LHCN-M2 (cell line): ENCODE measurements at places on chromosomes 2 and 18. TPM values are rescaled to one million over a fixed set of nuclear protein-coding genes. Genes with fewer than 3 reads are reported as not detected.

DNA sequence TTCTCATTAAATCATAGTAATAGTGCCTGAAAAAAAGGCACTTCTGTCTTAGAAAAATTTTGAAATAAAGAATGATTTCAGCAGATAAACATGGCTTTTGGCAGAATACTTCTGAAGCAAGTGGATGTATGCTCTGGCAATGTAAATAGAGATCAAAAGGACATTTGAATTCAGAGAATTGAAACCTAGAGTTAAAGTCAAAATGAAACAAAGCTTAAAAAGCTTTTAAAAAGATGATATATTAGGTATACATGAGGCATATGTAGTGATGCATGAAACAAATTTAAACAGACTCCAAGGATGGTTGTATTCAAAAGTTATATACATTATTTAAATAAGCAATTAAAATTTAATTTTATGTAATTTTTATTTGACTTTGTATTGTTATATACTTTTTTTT lies 1344.5 kb upstream of the TMEFF2 start:
- DNase-seq = no peak

DNA sequence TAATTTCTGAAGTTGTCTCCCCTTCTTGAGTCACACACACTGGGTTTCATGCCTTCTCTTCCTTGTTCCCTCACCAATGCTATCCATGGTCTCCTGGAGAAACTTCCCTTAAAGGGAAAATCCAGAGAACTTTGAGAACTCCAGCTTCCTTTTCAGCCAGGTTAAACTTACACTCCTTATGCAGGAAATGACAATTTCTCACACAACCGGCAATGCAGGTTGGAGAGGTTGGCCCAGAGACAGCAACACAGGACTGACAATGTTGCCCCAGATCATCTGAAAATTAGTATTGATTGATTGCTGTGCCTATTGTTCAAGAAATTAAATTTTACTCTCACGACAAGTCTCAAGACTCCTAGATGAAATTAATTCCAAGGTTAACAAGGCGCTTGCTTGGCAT lies 292.2 kb downstream of the NYAP2 start:
- no peak for DNase-seq

Gene PCGF1
- total RNA-seq = 29.4 and 29.6 TPM in 2 replicates

- no peak for DNase-seq
Measured at GRCh38 chr2:241695651-241696050, 6.2 kb upstream of the ING5 start.

GRCh38 chr2:228657807-228658402 lies 476.4 kb upstream of the SPHKAP start:
- DNase-seq = peak; percentile 47

DNA sequence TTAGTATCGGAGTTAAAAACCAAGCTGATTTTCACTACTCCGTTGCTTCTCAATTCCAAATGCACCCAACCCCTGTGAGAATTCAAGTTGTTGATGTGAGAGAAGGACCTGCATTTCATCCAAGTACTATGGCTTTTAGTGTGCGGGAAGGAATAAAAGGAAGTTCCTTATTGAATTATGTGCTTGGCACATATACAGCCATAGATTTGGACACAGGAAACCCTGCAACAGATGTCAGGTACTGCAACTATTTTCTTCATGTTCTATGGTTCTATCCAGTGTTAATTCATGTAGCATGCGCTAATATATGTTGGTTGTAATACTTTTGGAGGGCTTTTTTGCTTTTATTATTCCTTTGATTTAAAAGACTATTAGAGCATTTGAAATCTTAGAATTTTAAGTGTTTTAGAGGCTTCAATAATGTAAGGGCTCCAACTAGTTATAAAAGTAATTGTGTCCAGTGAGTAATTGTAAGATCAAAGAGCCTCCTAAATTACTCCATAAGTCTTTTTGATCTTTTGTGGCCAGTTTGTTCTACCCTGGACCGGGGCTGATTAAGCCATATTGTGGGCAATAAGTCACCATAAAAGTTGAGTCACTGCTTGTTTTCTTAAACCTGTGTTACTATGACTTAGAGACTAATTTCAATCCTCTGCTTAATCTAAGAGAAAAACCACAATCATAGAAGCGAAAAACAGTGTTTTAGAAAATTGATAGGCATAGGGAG lies 22.9 kb downstream of the DSG4 start:
- DNase-seq = no peak
